ENCODE measurements at places on chromosomes 16 and 17. TPM values are rescaled to one million over a fixed set of nuclear protein-coding genes. Genes with fewer than 3 reads are reported as not detected.

TPSB2 gene
- total RNA-seq: not detected

KRT222 gene
- not detected for total RNA-seq

PRKCB gene
- not detected for total RNA-seq

OR2C1 gene
- total RNA-seq: not detected

MAP2K3 gene
- 39.8 TPM for total RNA-seq

All from HepG2 (cell line).